HTR-8/SVneo (cell line): ENCODE measurements at places on chromosomes 11 and 22.

- DNase-seq: no peak
Observed at GRCh38 chr11:62012832-62013461, 45.5 kb upstream of the FTH1 start.

GRCh38 chr22:44360306-44360667, 47.5 kb upstream of the SHISAL1 start:
- no peak for DNase-seq

- DNase-seq: no peak
Observed at GRCh38 chr11:132196928-132197327, 826.5 kb downstream of the NTM start.

DNA sequence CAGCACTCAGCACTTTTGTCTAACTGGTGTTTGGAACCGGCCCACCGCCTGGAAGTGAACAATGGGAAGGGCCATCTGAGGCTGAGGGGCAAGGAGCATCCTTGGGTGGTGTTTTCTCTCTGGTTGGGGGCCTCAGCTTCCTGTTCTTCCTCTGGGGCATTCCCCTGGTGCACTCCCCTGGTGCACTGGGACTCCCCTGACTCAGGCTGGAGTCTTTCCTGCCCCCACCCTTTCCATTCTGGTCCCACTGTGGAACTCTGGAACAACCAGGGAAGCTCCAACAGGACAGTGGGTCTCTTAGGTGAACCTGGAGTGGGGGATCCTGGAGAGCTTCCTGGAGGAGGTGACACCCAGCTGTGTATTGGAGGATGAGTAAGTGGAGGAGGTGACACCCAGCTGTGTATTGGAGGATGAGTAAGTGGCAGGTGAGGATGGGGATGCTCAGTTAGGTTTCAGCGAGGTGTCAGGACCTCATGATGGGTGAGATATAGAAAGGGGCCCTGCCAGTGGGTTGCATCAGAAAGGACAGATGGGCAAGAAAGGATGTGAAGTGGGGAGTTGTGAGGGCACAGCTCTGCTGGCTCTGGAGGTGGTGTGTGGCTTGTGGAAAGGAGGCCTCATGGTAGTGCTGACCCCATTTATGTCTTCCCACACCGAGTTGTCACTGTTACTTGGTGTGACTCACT, 132.1 kb downstream of the OSBP2 start:
- DNase-seq: no peak

DNA sequence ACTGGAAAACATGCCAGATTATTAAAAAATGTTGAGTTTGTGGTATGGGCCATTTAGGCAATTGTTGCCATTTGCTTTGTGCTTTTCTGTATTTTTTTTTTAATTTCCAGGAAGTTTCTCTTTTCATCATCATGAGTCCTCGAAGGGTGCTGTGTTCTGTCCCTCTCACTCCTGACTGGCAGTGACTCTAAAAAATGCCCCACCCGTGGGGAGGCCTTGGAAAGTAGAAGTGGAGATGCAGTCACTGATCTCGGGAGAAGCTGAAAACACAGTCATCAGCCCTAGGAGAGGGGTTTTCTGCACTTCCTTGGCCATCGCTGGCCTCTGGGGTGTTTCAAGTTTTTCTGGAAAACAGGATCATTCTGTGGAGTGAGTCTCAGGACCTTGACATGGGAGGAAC, 98.5 kb upstream of the GRK3 start:
- no peak for DNase-seq

DNA sequence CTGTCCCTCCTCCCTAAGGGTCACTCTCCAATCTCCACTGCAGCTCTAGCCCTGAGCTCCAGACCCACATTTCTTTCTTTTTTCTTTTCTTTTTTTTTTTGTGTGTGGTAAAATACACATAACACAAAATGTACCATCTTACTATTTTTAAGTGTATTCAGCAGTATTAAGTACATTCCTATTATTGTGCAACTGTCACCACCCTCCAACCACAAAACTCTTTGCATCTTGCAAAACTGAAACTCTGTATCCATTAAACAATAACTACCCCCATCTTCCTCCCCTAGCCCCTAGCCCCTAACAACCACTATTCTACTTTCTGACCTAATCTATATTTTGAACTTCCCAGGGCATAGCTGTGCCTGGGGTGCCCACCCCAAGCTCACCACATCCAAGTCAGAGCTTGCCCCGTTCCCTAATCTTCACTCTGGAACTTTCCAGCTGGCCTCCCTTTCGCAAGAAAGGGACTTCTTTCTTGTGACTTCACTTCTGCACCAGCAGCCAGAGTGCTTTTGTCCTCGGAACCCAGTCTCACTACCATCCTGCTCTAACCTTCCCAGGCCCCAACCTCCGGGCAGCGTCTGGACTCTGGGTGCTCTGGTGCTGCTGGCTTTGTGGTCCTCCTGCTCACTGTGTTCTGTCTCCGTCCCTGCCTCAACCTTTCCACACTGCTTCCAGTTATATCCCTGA, 30.7 kb downstream of the PARVG start:
- no peak for DNase-seq

- DNase-seq: peak; percentile 57
Observed at GRCh38 chr11:33802194-33802950, 28.1 kb upstream of the FBXO3 start.

DNA sequence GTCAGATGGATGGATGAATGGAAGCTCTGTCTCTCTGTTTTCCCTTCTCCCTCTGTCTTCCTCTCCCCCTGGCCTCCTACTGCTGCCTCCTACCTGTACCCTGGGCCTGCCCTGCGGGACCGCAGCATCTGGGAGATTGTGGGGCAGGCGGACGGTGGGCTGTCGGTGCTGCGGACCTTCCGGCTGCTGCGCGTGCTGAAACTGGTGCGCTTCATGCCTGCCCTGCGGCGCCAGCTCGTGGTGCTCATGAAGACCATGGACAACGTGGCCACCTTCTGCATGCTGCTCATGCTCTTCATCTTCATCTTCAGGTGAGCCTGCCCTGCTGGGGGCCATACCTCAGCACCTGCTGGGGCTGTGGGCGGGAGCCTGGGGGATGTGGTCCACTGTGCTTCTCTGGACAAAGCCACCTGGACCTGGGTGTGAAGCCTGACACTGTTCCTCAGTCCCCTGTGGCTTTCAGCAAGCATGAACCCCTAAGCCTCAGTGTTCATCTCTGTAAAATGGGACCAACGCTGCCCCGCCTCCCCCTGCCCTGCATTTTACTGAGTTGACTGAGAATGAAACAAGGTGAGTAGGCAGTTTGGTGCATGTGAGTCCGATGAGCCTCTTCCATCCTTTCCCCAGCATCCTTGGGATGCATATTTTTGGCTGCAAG, 88.4 kb downstream of the CACNA1I start:
- DNase-seq: no peak

GRCh38 chr11:109490953-109491635, 69.1 kb downstream of the C11orf87 start:
- DNase-seq: no peak

- DNase-seq: no peak
Observed at GRCh38 chr11:95058621-95059020, 8.1 kb upstream of the SRSF8 start.

DNA sequence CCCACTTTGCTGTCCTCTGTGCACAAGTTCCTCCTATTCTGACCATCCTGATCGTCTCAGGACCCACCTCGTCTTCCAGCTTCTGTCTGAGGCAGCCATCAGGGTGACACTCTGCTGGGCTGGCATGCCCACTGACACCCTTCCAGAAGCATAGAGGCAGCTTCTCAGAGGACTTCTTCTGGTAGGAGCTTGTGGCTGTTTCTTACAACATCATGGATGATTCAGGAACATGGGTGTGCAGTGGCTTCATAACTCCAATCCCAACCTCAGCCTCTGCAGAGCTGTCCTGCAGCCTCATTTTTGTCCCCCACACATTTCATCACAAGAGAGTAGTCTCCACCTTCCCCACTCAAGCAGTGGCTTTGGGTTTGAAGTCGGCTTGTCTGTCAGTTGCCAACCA, 20.9 kb upstream of the CTR9 start:
- no peak for DNase-seq

- DNase-seq: no peak
Observed at GRCh38 chr11:44188643-44189042, 93.2 kb downstream of the EXT2 start.

GRCh38 chr22:41351011-41351410, 30.7 kb upstream of the TEF start:
- no peak for DNase-seq

GRCh38 chr22:42960531-42961399, 54.2 kb downstream of the PACSIN2 start:
- DNase-seq: no peak

GRCh38 chr22:44642096-44642644, 59.8 kb upstream of the PRR5 start:
- no peak for DNase-seq

- no peak for DNase-seq
Observed at GRCh38 chr11:96961931-96962330, 572.1 kb downstream of the JRKL start.

DNA sequence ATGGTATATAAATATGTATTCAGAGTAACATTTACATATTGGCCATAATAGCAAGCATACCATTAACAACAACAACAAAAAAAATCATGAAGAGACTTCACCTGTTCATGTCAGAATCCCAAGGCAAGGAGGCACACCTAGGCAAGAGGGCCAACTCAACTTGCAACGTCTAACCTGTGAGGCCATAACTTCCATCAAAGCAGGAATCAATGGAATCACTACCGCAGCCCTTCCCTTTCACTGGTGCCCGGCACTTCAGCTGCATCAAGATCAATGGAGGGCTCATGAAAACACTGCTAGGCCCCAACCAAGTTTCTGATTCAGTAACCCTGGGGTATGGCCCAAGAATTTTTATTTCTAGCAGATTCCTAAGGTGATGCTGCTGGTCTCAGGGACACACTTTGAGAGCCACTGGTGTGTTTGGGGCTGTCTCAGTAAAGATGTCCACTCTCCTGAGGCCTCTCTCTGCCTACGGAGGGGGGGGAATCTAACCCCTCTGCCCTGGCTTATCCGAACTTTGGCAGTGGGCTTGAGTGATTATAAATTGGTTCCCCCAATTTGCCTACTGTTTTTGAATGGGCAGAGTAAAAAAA, 8.0 kb downstream of the ZFTA start:
- DNase-seq: no peak

GRCh38 chr11:86952221-86952875, 2.8 kb downstream of the FZD4 start:
- no peak for DNase-seq

GRCh38 chr11:7572001-7572712, 58.4 kb downstream of the PPFIBP2 start:
- DNase-seq: no peak
